ENCODE measurements at places on chromosomes 4 and X. TPM values are rescaled to one million over a fixed set of nuclear protein-coding genes. Genes with fewer than 3 reads are reported as not detected.

Gene RASL11B
- total RNA-seq, result 2.7 TPM

DNA sequence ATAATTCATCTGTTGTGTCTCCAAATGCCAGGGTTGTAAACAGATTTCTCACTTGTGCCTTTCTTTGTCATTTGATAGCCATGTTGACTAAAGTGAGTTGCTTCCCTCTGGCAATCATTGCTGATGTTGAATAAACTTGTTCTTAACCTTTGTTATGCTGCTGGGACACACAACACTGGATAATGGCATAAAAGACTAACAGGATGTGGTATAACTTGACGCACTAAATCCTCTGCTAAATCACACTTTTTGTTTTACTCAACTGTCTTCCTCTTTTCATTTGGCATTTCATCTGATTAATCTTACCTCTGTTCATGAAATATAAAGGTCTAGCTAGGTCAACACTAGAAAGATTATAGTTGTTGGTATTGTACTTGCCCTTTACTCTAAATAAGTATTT is 17.6 kb upstream of the CXCL5 start:
- DNase-seq, result no peak

GRCh38 chrX:17488036-17488435 is 113.0 kb downstream of the NHS start:
- no peak for DNase-seq

Gene PF4V1
- not detected for total RNA-seq

DNA sequence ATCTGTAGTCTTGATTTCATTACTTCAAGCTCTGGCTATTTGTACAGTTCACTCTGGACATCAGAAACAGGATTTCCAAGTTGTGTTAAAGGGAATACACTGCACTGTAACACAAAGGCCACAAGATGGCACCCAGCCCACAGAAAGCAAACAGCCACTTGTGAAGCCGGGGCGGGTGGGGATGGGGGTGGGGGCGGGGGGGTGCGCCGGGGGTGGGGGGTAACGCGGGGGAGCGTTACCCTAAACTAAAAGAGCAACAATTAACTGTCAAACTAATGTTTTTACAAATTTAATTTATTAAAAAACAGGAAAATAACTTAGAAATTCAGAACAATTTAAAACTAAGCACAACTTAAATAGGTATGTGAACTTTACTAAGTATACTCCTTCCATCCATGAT is 27.3 kb downstream of the PRDX4 start:
- DNase-seq, result no peak

DNA sequence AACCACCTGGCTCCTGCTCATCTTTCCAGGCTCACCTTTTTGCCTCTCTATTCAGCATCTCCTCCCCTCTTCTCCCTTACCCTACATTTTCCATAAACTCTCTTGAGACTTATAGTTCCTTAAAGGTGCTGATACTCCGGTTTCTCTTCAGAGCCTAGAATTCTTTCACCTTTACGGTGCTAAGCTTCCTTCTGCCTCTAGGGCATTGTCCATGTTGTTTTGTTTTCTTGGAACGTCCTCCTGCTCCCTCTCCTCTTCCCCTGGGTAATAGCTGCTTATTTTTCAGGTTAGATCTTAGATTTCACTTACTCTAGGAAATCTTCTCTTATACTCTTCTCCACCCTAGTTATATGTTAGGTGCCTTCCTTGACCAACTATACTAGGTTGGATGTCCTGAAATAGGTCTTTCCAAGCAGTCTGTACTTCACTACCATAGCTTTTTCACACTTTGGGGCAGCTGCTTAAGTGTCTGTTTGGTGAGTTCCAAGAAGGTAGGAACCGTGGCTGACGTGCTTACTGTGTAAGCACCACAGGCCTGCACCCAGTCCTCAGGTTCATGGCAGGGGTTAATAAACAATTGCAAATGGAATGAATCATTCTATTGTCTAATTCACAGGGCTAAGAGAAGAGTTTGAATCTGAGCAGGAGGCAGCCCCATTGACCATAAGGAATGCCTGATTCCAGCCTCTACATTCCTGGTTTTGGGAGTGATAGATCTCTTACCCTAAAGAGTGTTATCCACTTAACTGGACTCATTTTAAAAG is 227.5 kb downstream of the MGST2 start:
- DNase-seq, result no peak

Gene GABRA4
- 1.5 TPM for total RNA-seq

Gene HSFX1
- total RNA-seq, result 1.00 TPM

Gene HS3ST1
- 2.5 TPM for total RNA-seq

DNA sequence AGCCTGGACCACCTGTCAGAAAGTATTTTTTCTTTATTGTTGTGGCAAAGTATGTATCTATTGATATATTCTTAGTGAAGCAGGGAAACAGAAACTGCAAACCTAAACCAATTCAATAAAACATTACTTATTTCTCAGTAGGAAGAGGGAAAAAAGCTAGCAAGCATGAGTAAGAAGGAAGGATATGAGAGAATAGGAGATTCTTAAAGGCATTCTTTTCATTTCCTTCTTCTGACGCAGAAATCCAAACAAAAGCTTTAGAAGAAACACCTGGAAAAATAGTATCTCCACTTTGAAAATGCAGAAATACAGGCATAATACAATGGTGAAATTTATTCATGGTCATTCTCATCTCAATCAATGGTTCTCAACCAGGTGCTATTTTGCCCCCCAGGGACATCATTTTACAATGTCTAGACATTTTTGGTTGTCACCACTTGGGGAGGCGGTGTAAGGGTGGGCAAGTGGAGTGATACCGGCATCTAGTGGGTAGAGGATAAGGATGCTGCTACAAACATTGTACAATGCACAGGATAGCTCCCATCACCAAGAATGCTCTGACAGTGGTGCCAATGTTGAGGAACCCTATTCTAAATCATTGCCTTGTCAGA is 21.7 kb upstream of the ATXN3L start:
- DNase-seq, result no peak
